Naive thymus-derived CD8-positive, alpha-beta T cell (primary cell): ENCODE measurements at places on chromosomes 5 and 9. TPM values are rescaled to one million over a fixed set of nuclear protein-coding genes. Genes with fewer than 3 reads are reported as not detected.

The TLE1 gene
- 1.8 TPM for total RNA-seq

The CDC25C gene
- not detected for total RNA-seq

The PFN3 gene
- not detected for total RNA-seq

The FABP6 gene
- not detected for total RNA-seq

The PCDHGB7 gene
- total RNA-seq, result 0.25 TPM

The CER1 gene
- not detected for total RNA-seq

The CKMT2 gene
- not detected for total RNA-seq

DNA sequence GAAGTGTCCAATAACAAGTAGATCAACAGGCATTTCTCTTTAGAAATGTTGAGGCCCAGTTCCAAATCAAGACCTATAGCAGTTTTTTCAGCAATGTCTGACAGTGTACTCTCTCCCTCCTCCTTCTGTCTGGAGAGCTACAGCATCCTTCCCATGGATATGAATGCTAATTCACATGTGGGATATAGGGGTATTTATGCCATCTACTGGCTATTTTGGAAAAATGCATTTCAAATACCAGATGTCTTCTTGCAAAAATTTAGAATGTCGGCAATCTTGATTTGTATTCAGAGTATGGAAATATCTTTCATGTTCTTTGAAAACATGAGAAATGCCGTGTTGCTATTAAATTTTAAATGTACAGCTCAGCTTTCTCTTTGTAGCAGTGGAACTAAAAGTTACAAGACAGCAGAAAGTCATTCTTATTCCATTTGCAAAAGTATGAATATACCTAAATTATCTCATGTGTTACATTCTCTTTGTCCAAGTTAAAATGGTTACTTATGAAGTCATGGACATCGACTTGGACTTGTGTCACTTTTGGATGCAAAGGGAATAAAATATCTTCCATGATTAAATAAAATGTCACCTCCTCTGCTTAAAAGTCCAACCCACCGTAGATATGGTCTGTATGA, 647.8 kb downstream of the TAF11L14 start:
- H3K36me3 ChIP-seq, result no peaks in the 10 kb centered on the region
- H3K27me3 ChIP-seq, result no peaks in the 10 kb centered on the region
- DNase-seq, result no peak
- H3K4me1 ChIP-seq, result no peaks in the 10 kb centered on the region

GRCh38 chr9:840343-840742, 1.2 kb upstream of the DMRT1 start:
- H3K27ac ChIP-seq, result no peak overlapping the region
- H3K4me3 ChIP-seq, result peak overlapping the region; percentile 43
- peaks cover 2% of the 10 kb centered on the region for H3K36me3 ChIP-seq
- H3K27me3 ChIP-seq, result peaks cover 41% of the 10 kb centered on the region
- no peak for DNase-seq
- peaks cover 14% of the 10 kb centered on the region for H3K4me1 ChIP-seq

- no peak overlapping the region for H3K27ac ChIP-seq
- no peak for DNase-seq
- H3K4me1 ChIP-seq, result no peaks in the 10 kb centered on the region
- H3K4me3 ChIP-seq, result no peak overlapping the region
Measured at GRCh38 chr5:125491986-125492492, 745.6 kb upstream of the ZNF608 start.

- H3K4me3 ChIP-seq, result no peak overlapping the region
- H3K36me3 ChIP-seq, result no peaks in the 10 kb centered on the region
- DNase-seq, result no peak
- no peak overlapping the region for H3K27ac ChIP-seq
- no peaks in the 10 kb centered on the region for H3K27me3 ChIP-seq
- H3K4me1 ChIP-seq, result peaks cover 20% of the 10 kb centered on the region
Measured at GRCh38 chr5:98785244-98785643, 11.8 kb downstream of the RGMB start.

DNA sequence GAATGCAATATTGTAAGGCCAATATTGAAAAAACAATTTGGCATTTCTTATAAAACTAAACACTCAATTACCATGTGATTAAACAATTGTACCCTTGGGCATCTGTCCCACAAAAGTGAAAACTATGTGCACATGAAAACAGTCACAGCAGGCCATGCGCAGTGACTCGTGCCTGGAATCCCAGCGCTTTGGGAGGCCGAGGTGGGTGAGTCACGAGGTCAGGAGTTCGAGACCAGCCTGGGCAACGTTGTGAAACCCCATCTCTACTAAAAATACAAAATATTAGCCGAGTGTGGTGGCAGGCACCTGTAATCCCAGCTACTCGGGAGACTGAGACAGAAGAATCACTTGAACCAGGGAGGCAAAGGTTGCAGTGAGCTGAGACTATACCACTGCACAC, 343.7 kb downstream of the DMRTA1 start:
- no peaks in the 10 kb centered on the region for H3K36me3 ChIP-seq
- H3K4me1 ChIP-seq, result no peaks in the 10 kb centered on the region
- no peak overlapping the region for H3K27ac ChIP-seq

DNA sequence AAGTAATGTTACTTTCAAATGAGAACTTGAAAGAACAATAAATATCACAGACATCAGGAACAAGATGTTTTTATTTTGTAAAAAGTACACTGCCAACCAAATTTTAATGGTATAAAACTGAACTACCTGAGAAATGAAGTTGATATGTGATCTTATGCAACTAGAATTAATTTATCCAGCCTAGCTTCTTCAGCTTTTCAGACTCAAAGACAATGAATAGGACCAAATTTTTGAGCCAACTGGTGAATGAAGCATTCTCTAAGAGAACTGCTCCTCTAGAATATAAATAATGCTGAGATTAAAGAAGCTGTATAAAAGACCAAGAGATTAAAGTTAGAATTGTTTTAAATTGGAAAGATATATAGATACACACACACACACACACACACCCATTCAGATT, 9.9 kb downstream of the CDC14B start:
- H3K4me1 ChIP-seq, result no peaks in the 10 kb centered on the region
- H3K27ac ChIP-seq, result no peak overlapping the region
- H3K4me3 ChIP-seq, result no peak overlapping the region
- DNase-seq, result no peak
- H3K27me3 ChIP-seq, result peaks cover 25% of the 10 kb centered on the region
- H3K36me3 ChIP-seq, result no peaks in the 10 kb centered on the region

GRCh38 chr5:99061299-99061698, 132.5 kb upstream of the CHD1 start:
- DNase-seq, result no peak
- peaks cover 31% of the 10 kb centered on the region for H3K4me1 ChIP-seq
- no peak overlapping the region for H3K27ac ChIP-seq
- no peaks in the 10 kb centered on the region for H3K27me3 ChIP-seq
- no peaks in the 10 kb centered on the region for H3K36me3 ChIP-seq

DNA sequence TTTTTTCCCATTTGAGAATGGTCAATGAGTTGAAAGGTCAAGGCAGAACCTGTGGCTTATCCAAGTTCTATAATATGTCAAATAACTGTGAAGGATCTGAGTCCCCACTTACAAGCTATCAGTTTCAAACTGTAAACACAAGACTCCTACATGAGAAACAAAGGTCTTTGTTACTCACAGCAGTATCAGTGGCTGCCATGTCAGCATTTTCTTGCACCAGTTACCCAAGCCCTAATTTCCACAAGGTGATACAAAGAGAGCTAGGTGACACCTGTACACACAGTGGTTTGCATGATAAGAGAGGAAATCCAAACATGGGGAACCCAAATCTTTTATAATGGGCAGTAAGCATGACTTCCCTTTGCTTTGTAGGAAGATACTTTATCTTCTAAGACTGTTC, 8.0 kb upstream of the UBQLN1 start:
- no peak for DNase-seq
- no peak overlapping the region for H3K27ac ChIP-seq
- H3K27me3 ChIP-seq, result no peaks in the 10 kb centered on the region
- H3K4me1 ChIP-seq, result no peaks in the 10 kb centered on the region
- peaks cover 2% of the 10 kb centered on the region for H3K36me3 ChIP-seq

DNA sequence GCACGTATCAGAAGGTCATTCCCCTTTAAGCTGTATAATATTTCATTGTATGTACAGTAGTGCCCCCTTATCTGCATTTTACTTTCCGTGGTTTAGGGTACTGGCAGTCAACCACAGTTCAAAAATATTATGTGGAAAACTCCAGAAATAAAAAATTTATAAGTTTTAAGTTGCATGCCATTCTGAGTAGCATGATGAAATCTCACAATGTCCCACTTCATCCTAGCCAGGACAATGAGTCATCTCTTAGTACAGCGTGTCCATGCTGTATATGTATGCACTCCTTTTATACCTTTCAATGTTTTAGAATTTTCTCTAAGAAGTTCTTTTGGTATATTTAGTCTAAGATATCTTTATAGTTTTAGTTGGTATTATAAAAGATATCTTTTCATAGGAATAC, 115.0 kb upstream of the HAND1 start:
- peaks cover 13% of the 10 kb centered on the region for H3K27me3 ChIP-seq
- DNase-seq, result no peak
- no peaks in the 10 kb centered on the region for H3K4me1 ChIP-seq
- no peak overlapping the region for H3K27ac ChIP-seq
- no peaks in the 10 kb centered on the region for H3K36me3 ChIP-seq
- no peak overlapping the region for H3K4me3 ChIP-seq

DNA sequence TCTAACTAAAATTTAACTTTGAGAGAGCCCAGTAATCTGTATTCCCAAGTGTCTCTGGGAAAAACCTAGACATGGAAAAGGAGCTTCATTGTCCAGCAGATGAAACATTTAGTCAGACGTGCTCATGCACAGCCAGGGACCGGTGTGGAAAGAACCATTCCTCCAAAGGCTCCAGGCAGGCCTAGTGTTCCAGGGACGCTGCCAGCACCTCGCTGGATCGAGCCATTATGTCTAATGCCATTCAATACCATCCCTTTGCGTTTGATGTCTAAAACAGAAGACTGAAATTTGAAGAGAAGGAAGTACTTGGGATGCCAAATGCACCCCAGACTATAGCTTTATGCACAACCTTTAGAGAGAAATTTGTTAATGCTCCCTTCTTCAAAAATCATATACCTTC, 1.4 kb upstream of the CHSY3 start:
- H3K36me3 ChIP-seq, result peaks cover 6% of the 10 kb centered on the region
- no peak for DNase-seq
- H3K4me3 ChIP-seq, result no peak overlapping the region
- no peak overlapping the region for H3K27ac ChIP-seq

GRCh38 chr9:98558575-98558974, 150.2 kb downstream of the GABBR2 start:
- no peak for DNase-seq
- H3K27me3 ChIP-seq, result no peaks in the 10 kb centered on the region
- H3K36me3 ChIP-seq, result no peaks in the 10 kb centered on the region
- H3K4me1 ChIP-seq, result no peaks in the 10 kb centered on the region
- H3K27ac ChIP-seq, result no peak overlapping the region

- no peaks in the 10 kb centered on the region for H3K27me3 ChIP-seq
- no peaks in the 10 kb centered on the region for H3K36me3 ChIP-seq
- no peak overlapping the region for H3K4me3 ChIP-seq
Measured at GRCh38 chr5:65946198-65946745, 19.9 kb downstream of the ERBIN start.

GRCh38 chr9:33517373-33517772, 6.7 kb upstream of the ANKRD18B start:
- DNase-seq, result no peak
- H3K4me1 ChIP-seq, result no peaks in the 10 kb centered on the region
- no peaks in the 10 kb centered on the region for H3K36me3 ChIP-seq
- H3K27ac ChIP-seq, result no peak overlapping the region
- no peak overlapping the region for H3K4me3 ChIP-seq
- peaks cover 20% of the 10 kb centered on the region for H3K27me3 ChIP-seq

DNA sequence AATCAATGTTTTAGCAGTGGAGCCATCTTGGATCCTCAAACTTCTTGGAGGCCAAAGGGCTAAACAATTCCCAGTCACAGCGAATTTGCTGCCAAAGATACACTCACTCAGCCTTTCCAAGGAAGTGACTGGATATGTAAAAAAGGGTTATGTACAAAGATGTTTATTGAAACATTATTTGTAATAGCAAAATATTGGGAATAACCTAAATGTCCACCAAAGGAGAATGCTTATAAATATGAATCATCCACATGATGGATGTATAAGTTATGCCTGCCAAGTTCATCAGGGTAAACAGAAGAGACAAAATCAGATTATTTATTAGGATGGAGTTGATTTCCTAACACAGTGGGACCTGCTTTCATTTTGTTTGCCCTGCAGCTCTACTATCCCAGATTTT, 145.2 kb upstream of the ABCA1 start:
- DNase-seq, result no peak
- no peaks in the 10 kb centered on the region for H3K4me1 ChIP-seq
- H3K36me3 ChIP-seq, result no peaks in the 10 kb centered on the region
- no peak overlapping the region for H3K27ac ChIP-seq
- no peaks in the 10 kb centered on the region for H3K27me3 ChIP-seq

GRCh38 chr5:53109056-53109442, 508 bp downstream of the MOCS2 start:
- H3K4me1 ChIP-seq, result peaks cover 27% of the 10 kb centered on the region
- peaks cover 31% of the 10 kb centered on the region for H3K36me3 ChIP-seq
- no peak for DNase-seq
- peak overlapping the region; percentile 94 for H3K4me3 ChIP-seq
- H3K27me3 ChIP-seq, result no peaks in the 10 kb centered on the region
- peak overlapping the region; percentile 94 for H3K27ac ChIP-seq

GRCh38 chr9:122332083-122332482, 38.7 kb upstream of the PTGS1 start:
- no peak overlapping the region for H3K4me3 ChIP-seq
- H3K36me3 ChIP-seq, result peaks cover 4% of the 10 kb centered on the region
- H3K4me1 ChIP-seq, result no peaks in the 10 kb centered on the region
- DNase-seq, result no peak
- H3K27me3 ChIP-seq, result no peaks in the 10 kb centered on the region

- H3K27ac ChIP-seq, result no peak overlapping the region
- no peaks in the 10 kb centered on the region for H3K27me3 ChIP-seq
- no peaks in the 10 kb centered on the region for H3K36me3 ChIP-seq
- no peak overlapping the region for H3K4me3 ChIP-seq
- H3K4me1 ChIP-seq, result peaks cover 7% of the 10 kb centered on the region
Measured at GRCh38 chr9:133949486-133950061, 42.5 kb downstream of the VAV2 start.

GRCh38 chr5:163995206-163995605, 489.8 kb downstream of the MAT2B start:
- no peaks in the 10 kb centered on the region for H3K4me1 ChIP-seq
- H3K27ac ChIP-seq, result no peak overlapping the region
- DNase-seq, result no peak

DNA sequence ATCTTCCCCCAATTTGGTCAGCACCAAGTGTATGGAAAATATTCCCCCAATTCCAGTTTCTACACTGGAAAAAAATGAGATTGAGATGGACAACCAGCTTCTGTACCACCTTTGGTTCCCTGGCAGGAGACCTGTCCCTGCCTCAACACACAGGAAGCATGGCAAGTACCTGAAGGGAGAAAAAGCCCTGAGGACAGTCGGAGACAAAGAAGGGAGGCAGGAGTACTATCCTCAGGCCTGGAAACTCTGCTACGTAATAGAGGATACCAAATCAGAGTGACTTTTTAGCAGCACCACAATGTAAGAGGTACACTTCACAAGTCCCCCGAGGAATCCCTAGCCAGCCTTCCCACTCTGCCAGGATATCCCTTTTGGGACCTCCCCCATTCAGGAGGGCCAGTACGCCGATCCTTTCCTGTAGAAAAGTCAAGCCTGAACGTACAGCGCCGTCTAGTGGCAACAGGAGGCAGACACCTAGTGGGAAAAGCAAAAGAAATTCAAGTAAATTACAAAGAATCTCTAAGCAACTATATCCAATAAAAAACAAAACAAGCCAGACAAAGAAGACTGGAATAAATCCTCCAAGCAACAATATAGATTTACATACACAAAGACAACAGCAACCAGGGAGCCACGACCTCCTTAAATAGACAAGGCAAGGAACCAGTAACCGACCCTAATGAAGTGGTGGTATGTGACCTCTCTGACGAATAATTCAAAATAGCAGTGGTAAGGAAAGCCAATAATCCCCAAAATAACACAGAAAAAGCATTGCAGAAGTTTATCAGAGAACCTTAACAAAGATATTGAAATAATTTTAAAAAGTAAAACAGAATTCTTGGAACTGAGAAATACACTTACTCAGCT, 63.3 kb upstream of the SLCO6A1 start:
- no peaks in the 10 kb centered on the region for H3K4me1 ChIP-seq
- no peak overlapping the region for H3K4me3 ChIP-seq
- DNase-seq, result no peak
